ENCODE measurements at places on chromosomes 11 and 22.

DNA sequence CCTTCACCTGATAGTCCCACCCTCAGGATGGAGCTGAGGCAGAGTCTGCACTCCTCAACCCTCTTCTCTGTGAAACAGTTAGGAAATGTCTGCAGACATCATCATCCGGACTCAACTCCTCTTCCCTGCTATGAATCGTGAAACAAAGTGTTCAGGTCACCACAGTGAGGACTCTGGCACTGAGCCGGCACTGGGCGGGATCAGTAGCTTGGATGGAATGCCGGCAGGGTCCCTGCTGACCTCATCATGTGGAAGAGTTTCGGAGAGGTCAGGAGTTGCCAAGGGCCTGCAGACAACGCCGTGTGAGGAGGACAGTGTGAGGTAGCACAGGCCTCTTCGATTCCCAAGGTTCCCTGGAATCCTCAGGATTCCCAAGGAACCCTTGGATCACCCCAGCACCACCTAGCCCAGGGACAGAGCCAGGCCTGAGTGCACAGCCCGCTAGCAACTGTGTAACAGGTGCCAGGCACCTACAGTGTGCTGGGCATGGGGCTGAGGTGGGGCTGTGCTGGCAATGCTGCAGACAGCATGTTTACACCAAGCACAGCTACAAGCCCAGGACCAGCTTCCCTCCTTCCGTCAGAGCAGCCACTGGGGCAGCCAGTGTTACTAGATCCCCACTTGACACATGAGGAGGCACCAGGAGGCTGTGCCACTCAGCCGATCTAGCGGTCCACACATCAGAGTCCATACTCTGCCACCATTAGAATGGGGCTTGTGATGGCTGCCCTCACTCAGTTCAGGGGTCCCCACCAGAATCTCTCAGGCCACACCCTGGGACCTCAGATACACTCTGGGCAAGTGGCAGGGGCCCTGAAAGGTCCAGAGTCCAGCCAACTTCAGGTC, 693 bp upstream of the LINC01488 start:
- DNase-seq = no peak

- no peak for DNase-seq
These were observed 75.0 kb downstream of the CACNA1I start for GRCh38 chr22:39645532-39645931.

DNA sequence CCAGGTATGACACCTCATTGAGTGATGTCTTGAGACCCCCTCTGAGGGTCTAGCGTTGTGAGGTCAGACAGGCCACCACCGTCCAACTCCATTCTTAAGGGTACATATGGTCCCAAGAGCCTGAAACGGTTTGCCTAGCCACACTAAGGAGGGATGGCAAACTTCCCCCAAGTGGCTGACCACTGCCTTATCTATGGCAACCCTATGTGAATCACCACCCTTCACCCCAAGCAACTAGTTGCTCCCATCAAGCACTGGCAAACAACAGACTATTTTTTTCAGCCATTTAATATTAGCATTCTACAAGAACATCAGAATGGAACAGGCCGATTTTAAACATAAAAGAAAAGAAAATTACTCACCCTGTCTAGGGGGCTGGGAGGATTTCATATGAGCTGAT, 22.8 kb downstream of the THOC5 start:
- DNase-seq = no peak

GRCh38 chr11:47271961-47272661, 2.2 kb downstream of the MADD start:
- DNase-seq = no peak

DNA sequence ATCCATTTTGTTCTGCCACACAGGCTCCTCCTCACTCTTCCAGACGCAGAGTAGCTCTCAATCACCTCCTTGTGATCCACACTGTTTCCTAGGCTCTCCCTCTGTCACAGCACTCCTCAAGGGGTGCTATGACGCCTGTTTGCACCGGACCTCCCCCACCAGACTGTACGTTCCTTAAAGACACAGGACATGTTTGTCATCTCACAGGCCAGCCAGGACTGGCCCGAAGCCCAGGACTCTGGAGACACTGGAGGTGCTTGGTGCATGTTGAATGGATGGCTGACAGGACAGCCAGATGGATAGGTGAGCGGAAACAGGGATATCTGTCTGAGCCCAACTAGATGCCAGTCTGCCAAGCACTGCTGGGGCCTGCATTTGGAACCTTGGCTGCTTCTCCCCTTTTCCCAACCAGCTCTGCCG, 13.6 kb downstream of the PLA2G6 start:
- no peak for DNase-seq

- no peak for DNase-seq
These were observed 89.5 kb upstream of the FGF3 start for GRCh38 chr11:69908511-69909220.

GRCh38 chr11:81674211-81674610, 1059.5 kb downstream of the FAM181B start:
- DNase-seq = no peak

DNA sequence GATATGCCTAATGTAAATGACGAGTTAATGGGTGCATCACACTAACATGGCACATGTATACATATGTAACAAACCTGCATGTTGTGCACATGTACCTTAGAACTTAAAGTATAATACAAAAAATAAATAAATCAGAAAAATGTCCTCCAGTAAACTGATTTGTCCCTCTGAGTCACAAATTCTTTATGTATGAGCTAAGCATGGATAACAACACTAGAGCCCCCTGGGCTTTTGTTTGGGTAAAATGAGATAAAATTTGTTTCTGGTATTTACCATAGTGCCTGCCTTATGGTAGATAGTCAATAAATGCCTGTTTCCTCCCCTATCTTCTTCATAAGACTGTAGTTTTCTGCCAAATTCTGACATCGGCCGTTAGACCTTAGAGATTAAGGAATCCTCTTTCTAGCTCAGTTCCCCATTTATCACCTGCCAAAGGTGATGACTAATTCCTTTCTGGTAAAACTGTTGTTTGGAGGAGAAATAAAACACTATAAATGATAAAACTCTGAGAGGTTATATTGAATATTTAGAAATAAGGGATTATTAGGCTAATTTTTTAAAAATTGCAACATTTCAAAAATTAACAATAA, 43.6 kb upstream of the LUZP2 start:
- no peak for DNase-seq

DNA sequence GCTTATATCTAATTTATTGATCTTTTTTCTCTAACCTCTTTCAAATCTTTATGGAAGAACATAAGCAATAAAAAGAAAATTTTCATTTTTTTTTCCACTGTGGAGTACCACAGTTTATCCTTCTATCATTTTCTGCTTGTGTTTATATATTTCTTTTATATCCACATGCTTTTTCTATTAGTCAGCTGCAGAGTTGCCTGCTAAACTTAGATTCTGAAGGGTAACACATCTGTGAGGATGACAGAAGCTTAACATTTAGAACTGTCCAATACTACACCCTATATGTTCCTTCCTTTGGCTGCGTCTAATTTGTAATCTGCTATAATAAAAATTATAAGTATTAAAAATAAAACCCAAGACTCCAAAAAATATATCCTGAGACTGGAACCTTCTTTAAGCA, 20.8 kb downstream of the CCDC90B start:
- DNase-seq = no peak

DNA sequence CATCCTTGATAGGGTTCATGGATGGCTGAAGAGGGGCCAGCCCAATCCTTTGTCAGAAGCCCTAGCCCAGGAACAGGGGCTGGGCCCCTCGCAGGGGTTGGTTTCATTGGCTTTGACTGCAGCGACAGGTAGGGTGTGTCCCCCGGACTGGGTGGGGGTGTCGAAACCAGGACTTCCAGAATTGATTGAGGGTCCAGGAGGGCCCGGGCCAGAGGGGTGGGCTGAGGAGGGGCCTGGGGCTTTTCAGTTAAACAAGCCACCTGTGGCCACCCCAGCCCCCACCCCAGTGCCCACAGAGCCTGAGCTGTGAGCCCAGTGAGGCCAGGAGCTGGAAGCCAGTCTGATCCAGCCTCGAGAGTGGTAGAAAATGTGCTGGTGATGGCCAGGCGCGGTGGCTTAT, 18.1 kb upstream of the PRR5 start:
- no peak for DNase-seq

DNA sequence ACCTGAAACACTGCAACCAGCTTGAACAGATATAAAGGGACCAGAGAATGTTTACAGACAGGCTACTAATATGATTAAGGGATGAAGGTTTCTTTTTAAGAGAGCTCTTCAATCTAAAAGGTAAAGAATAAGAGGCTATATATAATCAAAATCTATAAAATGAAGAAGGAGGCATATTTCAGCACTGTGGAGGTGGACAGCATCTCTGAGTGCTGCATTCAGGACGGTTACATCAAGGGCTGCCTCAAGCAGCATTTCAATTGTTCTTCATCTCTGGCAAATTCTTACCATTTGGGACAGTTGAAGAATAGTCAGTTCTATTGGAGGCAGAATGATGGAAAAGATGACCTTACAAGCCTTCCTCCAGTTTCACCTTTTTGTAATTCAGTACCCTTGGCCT, 139.6 kb upstream of the LMO1 start:
- DNase-seq = no peak

DNA sequence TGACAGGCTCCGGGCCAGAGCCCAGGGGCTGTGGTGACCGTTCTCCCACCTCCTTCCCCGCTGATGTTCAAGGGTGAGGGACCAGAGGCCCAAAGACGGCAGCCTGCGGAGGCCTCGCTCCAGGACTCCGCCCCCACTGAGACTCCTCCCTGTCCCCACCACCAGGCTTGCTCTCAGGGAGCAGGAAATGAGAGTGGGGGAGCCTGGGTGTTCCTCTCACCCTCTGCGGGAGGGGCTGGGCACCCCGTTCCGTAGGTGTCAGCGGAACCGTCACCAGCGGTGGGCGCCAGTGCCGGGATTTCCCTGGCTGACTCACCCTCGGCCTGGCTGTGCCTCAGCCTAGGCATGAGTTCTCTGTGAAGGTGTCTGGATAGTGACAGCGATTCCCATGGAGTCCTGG, 15.7 kb downstream of the DAGLA start:
- peak; percentile 93 for DNase-seq
